ENCODE measurements at places on chromosomes 11 and 22.
A peak's percentile ranks its signal among the peaks of the same experiment; 100 is the strongest.

- no peak for DNase-seq
These were observed 70.7 kb downstream of the TEAD1 start for GRCh38 chr11:12744826-12745502.

DNA sequence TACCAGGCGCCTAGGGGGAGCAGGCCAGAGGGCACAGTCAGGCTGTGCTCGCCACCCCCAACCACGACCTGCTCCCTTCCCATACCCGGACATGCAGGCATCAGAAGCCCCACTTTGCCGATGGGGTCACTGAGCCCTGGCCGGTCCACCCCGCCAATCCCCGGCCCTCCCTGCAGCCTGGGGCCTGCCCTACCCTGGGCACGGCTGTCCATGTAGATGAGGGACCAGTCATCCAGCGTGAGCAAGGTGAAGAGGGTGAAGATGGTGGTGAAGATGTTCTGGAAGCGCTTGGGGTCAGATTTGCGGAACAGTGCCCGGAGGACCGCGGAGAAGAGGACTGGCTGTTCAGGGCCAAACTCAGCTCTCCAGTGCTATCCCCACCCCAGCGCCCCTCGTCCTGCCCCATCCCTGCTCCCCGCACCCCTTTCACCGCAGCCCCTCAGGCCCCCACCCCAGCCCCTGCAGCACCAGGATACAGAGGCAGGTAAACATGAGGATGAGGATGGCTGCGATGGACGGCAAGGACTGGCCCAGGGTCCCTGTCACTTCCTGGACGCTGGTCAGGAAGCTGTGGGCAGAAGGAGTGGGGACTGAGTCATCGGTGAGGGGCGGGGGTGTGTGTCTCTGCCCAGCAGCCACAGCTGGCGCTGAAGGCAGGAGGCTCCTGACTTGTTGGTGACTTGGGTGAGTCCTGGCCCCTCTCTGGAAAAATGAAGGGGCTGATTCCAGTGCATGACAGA, 5.5 kb downstream of the CATSPER1 start:
- DNase-seq: peak; percentile 41

DNA sequence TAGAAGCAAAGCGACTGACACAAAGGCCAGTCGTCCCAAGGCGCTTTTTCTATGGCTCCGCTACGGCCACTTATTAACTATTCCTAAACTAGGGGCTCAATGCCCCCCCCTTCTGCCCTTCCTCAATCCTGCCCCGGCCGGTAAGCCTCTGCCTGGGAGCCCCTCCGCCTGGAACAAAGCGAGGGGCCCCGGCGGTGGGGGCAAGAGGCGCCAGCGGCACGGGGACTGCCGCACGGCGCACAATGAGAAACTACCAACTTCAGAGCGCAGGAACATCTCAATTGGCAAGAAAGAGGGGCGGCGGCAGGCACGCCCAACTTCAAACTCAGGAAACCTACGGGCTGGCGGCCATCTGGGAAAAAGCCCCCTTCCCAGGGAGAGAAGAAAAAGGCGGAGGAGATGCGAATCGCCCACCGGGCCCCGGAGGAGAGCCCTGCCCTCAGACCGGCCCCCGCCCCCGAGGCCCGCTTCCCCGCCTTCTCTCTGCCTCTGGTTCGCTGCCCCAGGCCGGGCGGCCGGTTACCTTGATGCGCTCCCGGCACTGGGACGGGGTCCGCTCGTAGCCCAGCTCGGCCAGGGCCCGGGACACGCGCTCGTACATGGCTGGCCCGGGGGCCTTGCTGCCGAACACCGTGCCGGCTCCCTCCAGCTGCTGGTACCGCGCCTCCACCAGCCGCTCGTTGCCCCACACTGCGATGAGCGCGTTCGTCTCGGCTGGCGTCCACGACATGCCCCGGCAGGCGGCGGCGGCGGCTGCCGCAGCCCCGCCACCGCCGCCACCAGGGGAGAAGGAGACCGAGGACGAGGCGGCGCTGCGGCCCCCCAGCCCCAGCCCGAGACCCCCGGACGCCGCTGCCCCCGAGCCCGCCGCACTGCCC, 619 bp downstream of the MSANTD2 start:
- DNase-seq: peak; percentile 71

GRCh38 chr22:45451972-45452371, 38.5 kb downstream of the RIBC2 start:
- DNase-seq: no peak

DNA sequence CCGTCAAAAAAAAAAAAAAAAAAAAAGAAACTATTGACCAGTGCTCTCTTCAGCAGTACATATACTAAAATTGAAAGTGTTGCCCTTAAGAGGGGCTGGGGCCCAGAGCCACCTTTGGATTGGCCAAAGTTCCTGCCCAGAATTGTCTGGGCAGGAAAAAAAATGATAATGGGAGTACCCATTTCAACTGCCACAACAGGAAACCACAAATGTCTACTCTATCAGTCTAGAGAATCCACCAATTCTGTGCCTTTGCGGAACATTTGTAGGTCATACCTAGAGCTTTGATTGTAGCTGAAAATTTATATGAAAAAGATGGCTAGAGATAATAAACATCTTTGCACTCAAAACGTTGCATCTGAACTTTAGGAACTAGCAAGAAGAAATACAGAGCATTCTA, 69.4 kb downstream of the FAM76B start:
- no peak for DNase-seq

DNA sequence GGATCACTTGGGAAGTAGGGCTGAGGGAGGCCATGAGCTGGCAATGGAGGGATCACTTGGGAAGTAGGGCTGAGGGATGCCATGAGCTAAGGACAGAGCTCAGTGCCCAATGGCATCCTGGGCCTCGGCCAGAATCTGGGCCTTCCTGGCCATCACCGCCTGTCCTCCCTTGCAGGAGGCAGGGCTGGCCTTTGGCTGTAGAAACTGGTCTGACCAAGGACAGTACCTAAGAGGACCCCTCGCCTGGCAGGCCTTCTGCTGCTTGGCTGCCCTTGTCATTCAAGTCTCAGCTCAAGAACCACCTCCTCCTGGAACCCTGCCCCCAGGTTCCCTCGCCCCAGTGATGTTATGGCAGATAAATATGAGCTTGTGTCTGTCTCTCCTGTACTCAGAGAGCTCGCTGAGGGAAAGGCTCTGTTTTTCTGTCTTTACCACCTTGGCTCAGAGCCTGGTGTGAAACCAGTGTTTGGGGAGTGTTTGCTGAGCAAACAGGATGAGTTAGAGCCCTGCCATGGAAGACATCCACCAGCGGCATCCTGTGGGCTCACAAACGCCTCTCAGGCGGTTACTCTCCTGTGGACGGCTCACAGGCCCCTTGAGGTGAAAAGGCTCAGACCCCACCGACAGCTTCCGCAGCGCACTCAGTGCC, 19.3 kb upstream of the RASL10A start:
- DNase-seq: no peak

GRCh38 chr11:78961937-78962701, 387.5 kb upstream of the NARS2 start:
- no peak for DNase-seq

DNA sequence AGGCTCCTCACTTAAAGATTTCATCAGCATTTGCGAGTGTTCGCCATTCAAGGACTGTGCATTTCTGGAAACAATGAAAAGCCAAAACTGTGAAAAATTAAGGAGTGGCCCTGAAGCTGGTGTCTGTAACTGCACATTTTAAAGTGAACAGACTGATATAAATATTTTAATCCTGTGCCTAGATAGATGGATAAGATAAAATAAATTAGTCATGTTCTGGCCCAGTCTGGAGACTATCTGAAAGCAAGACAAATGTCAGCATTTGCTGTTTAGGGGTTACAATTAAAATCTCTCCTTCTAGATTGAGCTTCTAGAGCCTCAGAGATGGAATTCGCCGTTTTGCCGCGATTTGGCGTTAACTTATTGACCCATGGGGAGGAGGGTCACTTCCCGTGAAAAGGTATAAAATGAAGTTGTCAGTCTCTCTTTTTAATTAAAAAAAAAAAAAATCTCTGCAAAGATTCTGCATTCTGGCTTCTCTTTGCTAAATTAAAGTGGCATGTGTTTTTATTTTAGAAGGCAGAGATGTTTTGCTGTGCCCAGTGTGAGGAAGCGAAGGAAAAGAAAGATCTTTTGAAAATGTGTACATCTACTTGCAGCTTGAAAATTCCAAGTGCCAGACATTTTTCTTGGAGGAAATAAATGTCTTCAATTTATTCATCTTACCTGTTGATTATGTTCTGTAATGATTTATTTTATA, 79.7 kb upstream of the WNT7B start:
- no peak for DNase-seq

GRCh38 chr11:45078236-45079074, 68.0 kb upstream of the PRDM11 start:
- no peak for DNase-seq

- no peak for DNase-seq
These were observed 12.2 kb downstream of the FAT3 start for GRCh38 chr11:92236856-92237255.

DNA sequence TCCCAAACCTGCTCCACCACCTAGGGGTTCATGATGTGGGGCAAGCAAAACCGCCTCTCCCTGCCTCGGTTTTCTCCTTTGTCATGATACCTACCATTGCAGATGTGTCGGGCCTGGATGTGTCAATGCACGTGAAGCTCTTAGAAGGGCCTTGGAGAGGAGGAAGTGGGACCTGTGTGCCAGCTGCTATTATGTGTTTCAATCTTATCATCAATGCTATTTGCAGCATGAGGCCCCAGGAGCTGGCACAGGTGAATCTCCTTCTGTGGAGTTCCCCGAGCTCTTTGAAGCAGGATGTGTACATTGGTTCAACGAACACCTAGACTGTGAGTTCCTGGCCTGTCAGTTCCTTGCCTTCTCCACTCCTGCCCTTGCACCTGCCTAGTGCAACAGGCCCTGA, 331.6 kb downstream of the CTTN start:
- DNase-seq: no peak

GRCh38 chr11:35359321-35360054, 59.9 kb downstream of the SLC1A2 start:
- DNase-seq: no peak

GRCh38 chr11:112366777-112367176, 106.1 kb upstream of the PLET1 start:
- no peak for DNase-seq

DNA sequence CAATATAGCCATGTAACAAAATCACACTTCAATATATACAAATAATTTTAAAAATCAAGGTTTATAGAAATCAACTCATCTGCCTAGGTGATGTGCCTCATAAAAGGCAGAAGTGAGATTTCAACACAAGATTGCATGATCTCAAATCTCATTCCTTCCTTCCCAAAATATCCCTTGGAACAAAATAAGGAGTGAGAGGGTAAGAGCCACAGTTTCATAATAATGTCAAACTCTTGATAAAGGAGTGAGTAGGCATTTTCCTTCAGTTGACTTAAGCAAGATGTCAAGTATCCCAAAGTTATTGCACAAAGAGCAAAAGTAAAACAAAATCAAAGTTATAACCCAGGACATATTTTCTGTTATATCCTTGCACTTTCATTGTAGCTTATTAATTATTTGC, 81.3 kb downstream of the C22orf31 start:
- no peak for DNase-seq

DNA sequence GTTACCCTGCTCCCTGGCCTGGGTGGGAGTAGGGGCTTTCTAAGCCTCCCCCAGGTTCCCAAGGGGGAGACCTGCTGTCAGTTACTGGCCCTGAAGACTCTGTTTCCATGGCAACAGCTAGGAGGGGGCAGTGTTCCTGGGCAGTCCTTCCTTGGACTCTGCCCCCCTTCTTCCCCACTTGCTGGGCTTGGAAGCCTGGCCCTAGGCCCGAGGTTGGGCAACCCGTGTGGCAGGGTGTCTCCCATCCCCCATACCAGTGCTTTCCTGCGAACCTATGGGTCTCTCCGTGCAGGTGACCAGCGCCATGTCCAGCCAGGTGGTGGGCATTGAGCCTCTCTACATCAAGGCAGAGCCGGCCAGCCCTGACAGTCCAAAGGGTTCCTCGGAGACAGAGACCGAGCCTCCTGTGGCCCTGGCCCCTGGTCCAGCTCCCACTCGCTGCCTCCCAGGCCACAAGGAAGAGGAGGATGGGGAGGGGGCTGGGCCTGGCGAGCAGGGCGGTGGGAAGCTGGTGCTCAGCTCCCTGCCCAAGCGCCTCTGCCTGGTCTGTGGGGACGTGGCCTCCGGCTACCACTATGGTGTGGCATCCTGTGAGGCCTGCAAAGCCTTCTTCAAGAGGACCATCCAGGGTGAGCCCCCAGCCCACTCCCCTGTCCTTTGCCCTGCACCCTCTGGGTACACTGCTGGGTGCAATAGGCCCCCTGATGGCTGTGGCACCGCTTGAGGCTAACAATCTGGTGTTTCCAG, 1.7 kb downstream of the ESRRA start:
- no peak for DNase-seq

DNA sequence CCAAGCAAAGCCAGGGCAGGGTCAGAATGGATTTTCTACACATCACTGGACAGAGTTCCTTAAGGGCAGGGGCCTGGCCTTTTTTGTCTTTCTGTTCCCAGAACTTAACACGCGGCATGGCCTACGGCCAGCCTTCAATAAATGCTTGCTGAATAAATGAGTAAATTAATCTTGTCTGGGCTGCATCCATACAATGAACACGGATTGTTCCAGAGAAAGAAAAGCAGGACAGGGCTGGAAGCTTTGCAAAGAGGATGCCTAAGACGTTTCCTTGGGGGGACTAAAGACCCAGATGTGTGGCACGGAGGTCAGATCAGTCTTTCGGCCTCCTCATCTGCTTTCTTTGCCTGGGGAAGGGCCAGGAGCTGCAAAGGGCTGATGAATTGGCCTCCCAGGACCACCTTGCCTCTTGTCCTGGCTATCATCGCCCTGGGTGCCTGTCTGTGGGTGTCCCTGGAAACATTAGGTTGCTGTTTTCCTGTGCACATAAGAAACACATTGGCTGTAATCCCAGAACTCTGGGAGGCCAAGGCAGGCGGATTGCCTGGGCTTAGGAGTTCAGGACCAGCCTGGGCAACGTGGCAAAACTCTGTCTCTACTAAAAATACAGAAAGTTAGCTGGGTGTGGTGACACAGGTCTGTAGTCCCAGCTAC, 20.8 kb upstream of the RFPL3 start:
- no peak for DNase-seq

- DNase-seq: no peak
These were observed 83.7 kb downstream of the MAML2 start for GRCh38 chr11:96259134-96259830.

DNA sequence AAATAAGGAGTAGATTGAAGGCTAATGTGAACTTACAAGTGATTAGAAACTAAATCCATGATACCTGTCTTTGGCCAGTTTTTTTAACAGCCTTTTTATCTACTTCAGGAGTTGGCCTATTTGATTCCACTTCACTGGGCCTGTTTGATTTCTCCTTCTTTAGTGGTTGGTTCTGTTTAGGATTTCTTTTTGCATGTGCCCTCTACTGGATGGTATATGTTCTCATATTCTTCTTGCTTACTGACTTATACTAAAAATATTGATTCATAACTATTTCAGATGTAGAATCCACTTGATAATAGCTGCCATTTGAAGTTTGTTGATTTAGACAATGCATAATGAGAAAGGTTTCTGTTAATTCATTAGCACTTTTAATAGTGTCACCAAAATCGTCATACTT, 53.9 kb downstream of the USP47 start:
- no peak for DNase-seq

GRCh38 chr11:65915821-65916251, 3.0 kb downstream of the C11orf68 start:
- DNase-seq: no peak

GRCh38 chr11:122189229-122189628, 73.2 kb upstream of the BLID start:
- no peak for DNase-seq

GRCh38 chr11:726278-727220, 20.5 kb downstream of the EPS8L2 start:
- DNase-seq: peak; percentile 33

Data from erythroblast (primary cell).